Activated CD4-positive, alpha-beta T cell treated with anti-CD3 and anti-CD28 coated beads for 36 hours (primary cell): ENCODE measurements at places on chromosomes 5 and 9. TPM values are rescaled to one million over a fixed set of nuclear protein-coding genes. Genes with fewer than 3 reads are reported as not detected.

SLC46A2 gene
- total RNA-seq, result not detected

PCDHGB1 gene
- not detected for total RNA-seq

GRCh38 chr5:95060098-95060497 lies 224.8 kb downstream of the MCTP1 start:
- no peaks in the 10 kb centered on the region for H3K27me3 ChIP-seq
- no peak overlapping the region for H3K27ac ChIP-seq
- H3K4me3 ChIP-seq, result no peak overlapping the region
- H3K36me3 ChIP-seq, result no peaks in the 10 kb centered on the region
- DNase-seq, result no peak

GRCh38 chr9:93600504-93600903 lies 24.1 kb downstream of the PHF2 start:
- H3K27ac ChIP-seq, result no peak overlapping the region
- peak; percentile 18 for DNase-seq
- H3K36me3 ChIP-seq, result peaks cover 9% of the 10 kb centered on the region
- no peak overlapping the region for H3K4me3 ChIP-seq

DNA sequence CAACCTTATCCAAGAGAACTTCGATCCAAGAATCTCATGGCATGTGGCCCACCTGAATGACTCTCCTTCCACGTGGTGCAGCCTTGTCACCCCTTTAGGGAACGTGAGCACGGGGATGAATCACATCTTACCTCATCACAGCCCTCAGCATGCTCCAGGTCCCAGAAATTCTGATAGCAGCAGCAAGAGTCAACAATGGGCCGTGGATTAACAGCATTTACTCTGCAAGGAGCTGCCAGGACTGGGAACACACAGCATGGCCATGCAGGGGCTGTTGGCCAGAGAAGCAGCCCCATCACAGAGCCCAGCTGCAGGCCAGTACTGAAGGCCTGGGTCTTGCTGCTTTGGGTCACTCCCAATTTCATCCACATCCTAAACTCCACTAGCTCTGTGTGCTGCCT lies 150.4 kb downstream of the C5orf15 start:
- no peak overlapping the region for H3K27ac ChIP-seq
- no peak for DNase-seq
- no peaks in the 10 kb centered on the region for H3K36me3 ChIP-seq
- H3K27me3 ChIP-seq, result peaks cover 20% of the 10 kb centered on the region
- peaks cover 2% of the 10 kb centered on the region for H3K4me1 ChIP-seq

DNA sequence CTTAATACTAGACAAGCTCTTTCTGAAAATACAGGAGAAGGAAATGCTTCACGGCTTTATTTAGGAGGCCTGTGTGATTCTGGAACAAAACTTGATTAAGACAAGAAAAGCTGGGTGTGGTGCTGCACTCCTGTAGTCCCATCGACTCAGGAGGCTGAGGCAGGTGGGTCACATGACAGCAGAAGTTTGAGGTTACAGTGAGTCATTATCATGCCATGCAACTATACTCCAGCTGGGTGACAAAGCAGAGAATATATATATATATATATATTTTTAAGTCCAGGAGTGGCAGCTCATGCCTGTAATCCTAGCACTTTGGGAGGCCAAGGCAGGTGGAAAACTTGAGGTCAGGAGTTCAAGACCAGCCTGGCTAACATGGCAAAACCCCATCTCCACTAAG lies 33.1 kb upstream of the SPIN1 start:
- no peaks in the 10 kb centered on the region for H3K4me1 ChIP-seq
- H3K36me3 ChIP-seq, result peaks cover 1% of the 10 kb centered on the region
- H3K27ac ChIP-seq, result no peak overlapping the region
- no peaks in the 10 kb centered on the region for H3K27me3 ChIP-seq
- no peak overlapping the region for H3K4me3 ChIP-seq

DNA sequence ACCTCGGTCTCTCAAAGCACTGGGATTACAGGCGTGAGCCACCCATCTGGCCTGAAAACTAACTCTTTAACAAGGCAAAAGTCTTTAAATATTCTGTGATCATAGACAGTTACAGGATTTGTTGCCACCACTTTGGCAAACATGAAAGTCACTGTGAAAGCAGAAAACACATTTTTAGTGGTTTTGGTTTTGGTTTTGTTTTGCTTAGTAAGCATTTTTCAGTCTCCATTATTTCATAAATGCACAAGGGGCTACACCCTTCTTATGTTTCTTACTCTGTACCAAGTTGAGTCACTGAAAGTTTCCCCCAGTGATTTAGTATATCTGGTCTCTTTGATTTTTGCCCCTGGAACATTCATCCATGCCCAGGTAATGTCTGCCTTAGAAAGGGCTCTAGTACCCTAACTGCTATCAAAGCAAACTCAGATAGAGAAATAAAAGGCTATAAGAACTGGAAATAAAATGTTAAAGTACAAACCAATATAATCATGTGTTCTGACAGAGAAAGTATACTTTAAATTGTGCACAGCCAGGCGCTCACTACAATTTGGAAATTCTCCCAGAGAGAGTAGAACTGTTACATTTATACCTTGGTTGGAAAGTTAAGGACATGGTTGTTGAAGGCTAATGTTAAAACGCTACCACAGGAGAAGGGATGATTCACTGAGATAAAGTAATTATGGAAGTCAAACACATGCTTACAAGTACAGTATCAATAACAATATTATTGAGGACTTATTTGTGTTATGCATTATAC lies 1022.5 kb upstream of the DMAC1 start:
- H3K36me3 ChIP-seq, result no peaks in the 10 kb centered on the region
- no peaks in the 10 kb centered on the region for H3K27me3 ChIP-seq
- no peak for DNase-seq

GRCh38 chr5:94693043-94693822 lies 74.8 kb downstream of the SLF1 start:
- H3K27me3 ChIP-seq, result no peaks in the 10 kb centered on the region
- no peak for DNase-seq
- peaks cover 23% of the 10 kb centered on the region for H3K36me3 ChIP-seq
- H3K27ac ChIP-seq, result no peak overlapping the region
- no peak overlapping the region for H3K4me3 ChIP-seq
